ENCODE measurements at places on chromosomes 2 and 18.

GRCh38 chr18:43751203-43751602 is 473.9 kb upstream of the SYT4 start:
- DNase-seq, result no peak

DNA sequence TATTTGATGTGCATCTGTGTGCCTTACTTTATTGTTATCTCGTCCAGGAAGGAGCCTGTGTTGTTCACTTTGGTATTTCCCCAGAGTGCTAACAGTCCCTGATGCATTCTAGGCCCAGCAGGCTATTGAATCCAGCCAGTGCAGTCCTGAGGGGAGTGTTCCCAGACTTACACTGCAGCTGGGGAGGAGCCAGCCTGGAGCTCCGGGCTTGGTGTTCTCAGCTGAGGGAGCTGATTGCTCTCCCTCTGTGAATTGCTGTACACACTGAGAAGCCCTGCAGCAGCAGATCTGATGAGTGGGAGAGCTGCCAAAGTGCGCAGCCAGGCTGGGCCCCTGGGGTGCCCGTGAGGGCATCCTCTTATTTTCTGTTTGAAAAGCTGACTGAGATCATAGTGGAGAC is 159.2 kb downstream of the GALNT3 start:
- DNase-seq, result no peak

GRCh38 chr2:215773728-215774127 is 239.6 kb downstream of the MREG start:
- no peak for DNase-seq

GRCh38 chr2:79513711-79514110 is 860 bp downstream of the CTNNA2 start:
- no peak for DNase-seq

GRCh38 chr2:11775384-11775783 is 29.0 kb downstream of the LPIN1 start:
- no peak for DNase-seq

DNA sequence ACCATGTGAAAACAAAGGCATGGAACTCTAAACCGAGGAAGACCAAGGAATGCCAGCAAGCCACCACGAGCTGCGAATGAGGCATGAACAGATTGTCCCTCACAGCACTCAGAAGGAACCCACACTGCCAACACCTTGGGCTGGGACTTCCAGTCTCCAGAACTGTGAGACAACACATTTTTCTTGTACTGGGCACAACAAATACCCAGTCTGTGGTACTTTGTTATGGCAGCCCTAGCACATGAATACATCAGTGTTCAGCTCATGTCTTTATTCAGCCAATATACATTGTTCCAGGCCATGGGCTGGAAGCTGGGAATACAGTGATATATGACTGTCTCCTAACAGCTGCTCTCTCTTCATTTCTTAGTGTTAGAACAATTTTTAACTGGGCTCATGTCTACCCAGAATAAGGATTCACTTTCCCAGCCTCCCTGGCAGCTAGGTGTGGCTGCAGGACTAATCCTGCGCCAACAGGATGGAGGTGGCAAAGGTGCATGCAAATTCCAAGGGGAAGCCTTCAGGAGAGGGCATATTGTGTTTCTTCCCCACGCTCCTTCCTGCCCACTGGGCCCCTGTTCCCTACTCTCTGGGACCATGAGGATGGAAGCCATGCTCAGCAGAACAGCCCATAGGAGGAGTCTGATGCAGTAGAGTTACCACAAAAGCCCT is 59.6 kb downstream of the STPG4 start:
- no peak for DNase-seq

GRCh38 chr18:21359746-21360145 is 117.7 kb downstream of the GREB1L start:
- DNase-seq, result no peak

DNA sequence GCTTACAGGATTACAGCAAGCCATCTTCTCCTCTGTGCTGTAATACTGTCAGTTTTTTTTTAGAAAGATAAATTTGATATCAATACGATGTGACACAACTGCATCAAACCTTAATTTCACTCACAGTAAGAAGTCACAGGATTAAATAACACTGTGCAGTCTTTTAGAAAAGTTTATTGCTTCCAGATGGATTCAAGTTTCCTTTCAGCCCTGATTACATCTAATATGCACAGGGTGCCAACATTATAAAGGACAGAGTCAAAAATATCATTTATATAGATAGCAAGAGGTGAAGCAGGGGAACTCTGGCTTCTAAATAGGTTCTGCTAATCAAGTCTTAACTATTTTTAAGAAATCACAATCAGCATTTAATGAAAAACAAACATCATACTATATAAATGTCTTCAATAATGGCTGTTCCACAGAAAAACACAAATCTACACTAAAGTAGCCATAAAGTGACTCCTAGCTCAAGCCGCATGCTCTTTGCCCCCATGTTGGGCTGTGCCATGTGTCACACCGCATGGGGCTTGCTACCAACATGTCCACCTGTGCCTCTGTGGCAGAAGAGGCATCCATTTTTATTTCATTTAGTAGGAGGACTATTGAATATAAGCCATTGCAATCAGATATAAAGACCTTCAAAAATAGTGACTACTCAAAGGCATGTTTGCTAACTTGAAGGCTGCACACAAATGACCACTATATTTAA is 35.0 kb downstream of the CERKL start:
- DNase-seq, result no peak

DNA sequence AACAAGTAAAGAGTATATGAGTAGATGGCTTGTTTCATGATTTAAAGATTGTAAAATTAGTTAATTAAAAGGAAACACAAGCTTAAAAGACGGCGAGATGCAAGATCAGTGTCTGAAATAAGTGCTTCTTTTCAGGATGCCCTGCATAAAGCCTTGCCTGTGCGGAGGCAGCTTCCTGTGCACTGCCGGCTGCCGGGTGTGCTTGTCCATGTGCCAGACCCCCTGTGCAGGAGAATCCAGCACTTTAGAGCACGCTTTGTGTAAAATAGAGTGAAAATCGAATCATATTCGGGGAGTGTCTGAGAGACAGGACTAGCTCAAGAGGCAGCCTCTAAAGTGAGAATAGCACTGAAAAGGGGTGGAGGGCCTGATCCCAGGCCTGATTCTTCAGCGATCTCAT is 154.7 kb downstream of the CHST9 start:
- no peak for DNase-seq

DNA sequence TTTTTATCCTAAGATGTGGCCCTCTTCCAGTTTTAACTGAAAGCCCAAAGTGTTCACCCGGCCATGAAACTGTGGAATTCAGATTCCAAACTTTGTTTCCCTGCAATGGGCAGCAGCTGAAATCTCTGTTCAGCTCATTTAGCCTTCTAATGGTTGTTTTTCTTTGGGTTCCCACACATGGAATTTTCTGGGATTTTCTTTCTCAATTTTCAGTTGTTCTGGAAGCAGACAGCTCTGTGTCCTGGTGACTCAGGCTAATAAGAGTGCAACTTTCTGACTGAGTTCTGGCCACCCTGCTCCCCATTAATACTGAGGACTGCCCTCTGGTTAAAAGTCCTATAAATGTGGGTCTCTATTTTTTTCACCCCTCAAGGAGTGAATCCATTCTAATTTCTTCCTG is 78.5 kb downstream of the PMS1 start:
- DNase-seq, result no peak

- no peak for DNase-seq
These were observed 20.4 kb downstream of the TTC32 start for GRCh38 chr2:19881221-19881907.

- DNase-seq, result no peak
These were observed 197.1 kb downstream of the AGAP1 start for GRCh38 chr2:235690809-235691450.

- no peak for DNase-seq
These were observed 35.5 kb downstream of the SCN2A start for GRCh38 chr2:165274698-165275097.

GRCh38 chr2:43488737-43489136 is 107.1 kb downstream of the THADA start:
- DNase-seq, result no peak

GRCh38 chr2:217223222-217223930 is 363.5 kb upstream of the TNP1 start:
- DNase-seq, result no peak

DNA sequence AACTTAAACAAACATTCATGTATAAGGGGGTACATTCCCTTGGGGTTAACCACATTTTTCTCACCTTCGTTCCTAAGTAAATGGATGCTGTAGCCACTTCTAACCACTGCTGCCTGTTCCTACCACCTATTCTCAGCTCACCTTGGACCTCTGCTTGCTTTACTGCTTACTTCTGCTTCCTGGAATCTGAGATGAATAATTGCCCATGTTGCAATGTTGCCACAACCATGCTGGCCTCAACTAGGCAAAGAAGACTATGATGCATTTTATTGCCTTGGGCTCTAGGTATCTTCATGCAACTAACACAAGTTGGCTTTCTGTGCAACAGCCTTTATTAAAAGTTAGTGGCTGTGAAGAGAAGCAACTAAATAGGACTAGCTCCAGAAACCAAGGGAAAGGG is 106.3 kb upstream of the TCF4 start:
- DNase-seq, result no peak

- DNase-seq, result no peak
These were observed 104.4 kb upstream of the CDC42EP3 start for GRCh38 chr2:37775908-37776250.

DNA sequence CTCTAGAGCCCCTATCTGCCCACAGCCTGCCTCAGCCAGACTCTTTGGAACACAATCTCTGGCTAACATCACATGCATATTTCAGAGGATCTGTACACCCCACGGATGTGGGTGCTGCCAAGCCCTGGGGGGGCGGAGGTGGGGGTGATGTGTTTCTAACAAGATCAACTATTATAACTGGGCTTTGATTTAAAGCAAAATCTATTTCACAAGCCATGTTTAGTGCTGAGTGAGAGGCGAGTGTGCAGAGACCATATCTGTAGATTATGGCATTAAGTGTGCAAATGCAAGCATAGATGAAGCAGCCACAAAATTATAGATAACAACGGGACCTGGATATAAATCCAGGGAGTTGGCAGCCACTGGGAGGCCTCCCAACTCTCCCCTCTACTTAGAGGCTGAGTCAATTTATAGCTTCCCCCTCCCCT is 135.8 kb upstream of the SMAD2 start:
- DNase-seq, result no peak

DNA sequence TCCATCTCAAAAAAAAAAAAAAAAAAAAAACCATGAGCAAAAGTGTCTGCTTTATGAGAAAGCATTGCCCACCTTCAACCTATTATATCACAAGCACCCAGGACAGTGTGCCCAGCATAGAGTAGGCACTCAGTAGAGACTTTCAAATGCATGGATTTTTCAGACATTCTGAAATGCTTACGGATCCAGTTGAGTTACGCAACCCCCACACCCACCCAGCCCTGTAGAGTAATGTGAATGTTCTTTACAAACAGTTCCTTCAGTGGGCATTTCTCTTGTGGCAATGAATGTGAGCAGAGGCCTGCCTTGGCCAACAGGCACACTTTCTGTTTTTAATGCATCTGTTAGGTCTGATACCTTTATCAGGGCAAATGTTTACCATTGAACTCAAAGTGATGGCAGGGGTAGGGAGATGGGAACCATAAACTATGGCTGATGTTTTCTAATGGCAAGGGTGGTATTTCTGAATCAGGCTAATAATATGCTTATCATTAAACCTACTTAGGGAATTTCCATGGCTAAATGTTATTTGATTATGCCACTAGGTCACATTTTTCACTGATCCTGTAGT is 65.0 kb upstream of the RPL31 start:
- DNase-seq, result no peak

DNA sequence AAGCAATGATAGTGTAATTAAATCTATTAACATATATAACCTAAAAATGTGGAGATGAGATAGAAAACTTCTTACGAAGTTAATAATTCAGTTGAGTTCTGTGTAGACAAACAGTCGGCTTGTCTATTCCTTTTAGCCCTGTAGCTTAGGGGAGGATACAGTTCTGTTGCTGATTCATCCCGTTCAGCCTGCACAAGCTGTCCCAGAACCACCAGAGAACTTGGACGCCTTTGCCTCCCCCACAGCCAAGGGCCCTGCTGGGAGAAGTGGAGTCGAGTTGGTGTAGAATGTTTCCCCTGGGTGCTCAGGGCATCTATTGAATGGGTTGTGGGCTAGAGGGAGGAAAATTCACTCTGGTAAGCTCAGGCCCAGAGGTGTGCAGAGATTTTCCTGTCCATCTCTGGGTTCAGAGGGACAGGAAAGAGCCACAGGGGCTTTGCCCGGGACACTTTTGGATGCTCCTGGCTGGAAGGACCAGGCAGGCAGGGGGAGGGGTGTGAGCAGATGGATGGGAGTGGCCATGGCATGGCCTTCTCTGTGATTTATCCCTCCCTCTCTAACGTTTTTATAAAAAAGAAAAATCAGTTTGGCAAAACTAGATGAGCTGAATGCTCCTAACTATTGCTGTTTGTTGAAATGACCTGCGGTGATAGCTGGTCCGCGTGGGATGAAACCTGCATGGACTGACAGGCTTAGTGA is 42.8 kb upstream of the GALR1 start:
- no peak for DNase-seq

DNA sequence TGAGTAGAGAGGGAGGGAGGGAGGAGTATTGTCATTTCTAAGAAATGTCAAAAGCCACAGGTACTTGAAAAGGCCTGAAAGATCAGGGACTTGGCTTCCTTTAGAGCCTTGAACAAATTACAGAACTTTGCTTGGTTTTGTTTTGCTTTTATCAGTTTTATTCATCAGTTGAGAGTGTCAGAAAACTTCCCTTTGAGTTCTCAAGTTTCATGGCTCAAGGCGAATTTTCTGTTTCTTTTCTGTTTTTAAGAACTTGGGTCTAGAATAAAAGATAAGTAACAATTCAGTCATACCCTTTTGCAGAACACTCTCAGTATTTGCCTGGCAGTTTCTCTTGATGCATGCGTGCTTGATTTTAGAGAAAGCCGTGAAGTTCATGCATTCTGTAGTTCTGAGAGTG is 531.9 kb downstream of the PARD3B start:
- no peak for DNase-seq

- no peak for DNase-seq
These were observed 127.2 kb downstream of the FAM161A start for GRCh38 chr2:61726456-61727209.

DNA sequence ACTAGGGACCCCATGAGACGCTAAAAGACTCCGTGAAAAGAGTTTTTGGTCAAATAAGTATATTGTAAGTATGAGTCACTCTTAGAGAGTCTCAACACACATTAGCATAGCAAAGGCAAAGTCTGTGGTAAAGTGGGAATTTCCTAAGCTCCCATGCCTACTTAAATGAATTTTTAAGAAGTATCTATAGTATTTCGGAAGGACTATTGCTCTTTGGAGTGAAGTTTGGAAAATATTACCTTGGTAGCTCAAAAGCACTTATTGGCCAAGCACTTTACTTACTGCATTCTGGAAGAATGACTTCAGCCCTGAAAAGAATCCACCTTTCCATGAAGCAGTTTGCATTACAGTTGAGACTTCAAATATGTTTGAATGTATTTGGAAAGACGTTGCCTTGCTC is 57.1 kb downstream of the CAVIN2 start:
- no peak for DNase-seq
